ENCODE measurements at places on chromosomes 7 and 10. TPM values are rescaled to one million over a fixed set of nuclear protein-coding genes. Genes with fewer than 3 reads are reported as not detected.

PILRB gene
- total RNA-seq = 143 TPM

DNA sequence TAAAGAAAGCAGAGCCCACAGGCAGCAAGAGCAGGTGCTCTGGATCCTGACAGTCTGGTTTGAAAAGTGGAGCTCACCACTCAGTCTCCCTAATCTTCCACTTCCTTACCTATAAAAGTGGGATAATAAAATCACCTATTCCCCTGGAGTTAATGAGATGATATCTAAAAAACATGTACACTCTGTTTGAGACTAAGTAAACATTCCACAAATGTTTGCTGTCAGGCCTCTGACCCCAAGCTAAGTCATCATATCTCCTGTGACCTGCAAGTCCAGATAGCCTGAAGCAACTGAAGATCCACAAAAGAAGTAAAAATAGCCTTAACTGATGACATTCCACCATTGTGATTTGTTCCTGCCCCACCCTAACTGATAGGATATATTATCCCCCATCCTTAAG is 1324.5 kb downstream of the XPNPEP1 start:
- DNase-seq = no peak

FAM131B gene
- 2.3 TPM for total RNA-seq

PHTF2 gene
- 26.4 TPM for total RNA-seq

STK31 gene
- total RNA-seq = 1.3 TPM

GRCh38 chr10:75181073-75181472 is 29.5 kb upstream of the VDAC2 start:
- no peak for DNase-seq
